ENCODE measurements at places on chromosomes 6 and 20. TPM values are rescaled to one million over a fixed set of nuclear protein-coding genes. Genes with fewer than 3 reads are reported as not detected.

DLK2 gene
- total RNA-seq = not detected

GRCh38 chr6:134787261-134787877 lies 162.5 kb downstream of the ALDH8A1 start:
- no peak for DNase-seq

KCNQ5 gene
- 11.8 TPM for total RNA-seq

- DNase-seq = peak; percentile 51
Observed at GRCh38 chr20:34536798-34537394, 20.7 kb downstream of the DYNLRB1 start.

ADAM33 gene
- total RNA-seq = not detected

- DNase-seq = no peak
Observed at GRCh38 chr6:31581434-31582229, 592 bp downstream of the LTB start.

PXDC1 gene
- not detected for total RNA-seq

- DNase-seq = no peak
Observed at GRCh38 chr6:2344319-2344905, 99.0 kb upstream of the GMDS start.

DZANK1 gene
- total RNA-seq = 1.6 TPM

CD2AP gene
- total RNA-seq = 38.8 TPM

DNA sequence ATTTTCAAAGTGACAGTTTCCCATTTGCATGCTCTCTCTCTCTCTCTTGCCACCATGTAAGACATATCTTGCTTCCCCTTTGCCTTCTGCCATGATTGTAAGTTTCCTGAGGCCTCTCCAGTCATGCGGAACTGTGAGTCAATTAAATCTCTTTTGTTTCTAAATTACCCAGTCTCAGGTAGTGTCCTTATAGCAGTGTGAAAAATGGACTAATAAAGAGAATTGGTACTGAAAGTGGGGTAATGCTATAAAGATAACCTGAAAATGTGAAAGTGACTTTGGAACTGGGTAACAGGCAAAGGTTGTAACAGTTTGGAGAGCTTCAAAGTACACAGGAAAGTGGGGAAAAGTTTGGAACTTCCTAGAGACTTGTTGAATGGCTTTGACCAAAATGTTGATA lies 389.8 kb downstream of the GRIK2 start:
- no peak for DNase-seq

CRIP3 gene
- not detected for total RNA-seq

- DNase-seq = no peak
Observed at GRCh38 chr6:41757931-41758640, 10.9 kb upstream of the PGC start.

DNA sequence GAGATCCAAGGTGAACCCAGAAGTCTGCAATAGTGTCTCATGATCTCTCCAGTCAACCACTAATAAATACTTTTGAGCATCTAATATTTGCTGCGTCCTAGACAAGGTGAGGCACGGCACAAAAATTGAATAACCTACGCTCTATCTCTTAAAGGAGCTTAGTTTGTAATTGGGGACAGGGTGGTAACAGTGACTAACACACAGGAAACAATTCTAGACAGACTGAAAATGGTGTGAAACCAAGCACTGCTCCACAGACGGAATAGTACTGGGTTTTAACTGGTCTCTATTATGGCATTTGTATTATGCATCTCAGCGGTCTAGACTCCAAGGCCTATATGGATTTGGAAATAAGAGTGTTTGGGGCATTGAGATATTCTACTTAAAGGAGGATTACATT lies 120.1 kb downstream of the CLIC5 start:
- DNase-seq = no peak

DNA sequence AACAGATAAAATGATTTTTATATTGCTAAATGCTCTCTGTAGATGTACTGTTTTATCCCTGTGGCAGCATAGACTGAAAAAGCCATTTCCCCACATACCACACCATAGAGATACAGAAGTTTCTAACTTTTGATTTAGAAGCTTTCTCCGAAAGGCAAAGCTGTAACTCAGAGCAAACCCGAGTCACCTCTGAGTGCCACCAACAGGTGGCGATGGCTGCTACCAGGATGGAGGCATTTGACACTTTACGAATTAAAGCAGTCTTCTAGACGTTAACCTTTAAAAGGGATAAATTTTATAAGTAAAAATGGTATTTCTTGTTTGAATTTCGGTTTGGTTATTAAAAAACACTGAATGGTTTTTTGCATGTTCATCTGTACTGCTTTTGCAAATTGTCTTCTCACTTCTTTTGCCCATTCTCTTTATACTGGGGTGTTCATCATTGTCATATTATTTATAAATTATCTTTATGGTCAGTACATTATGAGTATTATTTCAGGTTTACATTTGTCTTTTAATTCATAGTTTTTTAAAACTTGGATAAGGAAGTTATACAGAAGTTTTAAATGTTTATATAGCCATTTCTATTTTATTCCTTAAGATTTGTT lies 201.0 kb upstream of the CEP162 start:
- DNase-seq = peak; percentile 44

- DNase-seq = no peak
Observed at GRCh38 chr6:85795945-85796344, 153.3 kb upstream of the SYNCRIP start.

DNA sequence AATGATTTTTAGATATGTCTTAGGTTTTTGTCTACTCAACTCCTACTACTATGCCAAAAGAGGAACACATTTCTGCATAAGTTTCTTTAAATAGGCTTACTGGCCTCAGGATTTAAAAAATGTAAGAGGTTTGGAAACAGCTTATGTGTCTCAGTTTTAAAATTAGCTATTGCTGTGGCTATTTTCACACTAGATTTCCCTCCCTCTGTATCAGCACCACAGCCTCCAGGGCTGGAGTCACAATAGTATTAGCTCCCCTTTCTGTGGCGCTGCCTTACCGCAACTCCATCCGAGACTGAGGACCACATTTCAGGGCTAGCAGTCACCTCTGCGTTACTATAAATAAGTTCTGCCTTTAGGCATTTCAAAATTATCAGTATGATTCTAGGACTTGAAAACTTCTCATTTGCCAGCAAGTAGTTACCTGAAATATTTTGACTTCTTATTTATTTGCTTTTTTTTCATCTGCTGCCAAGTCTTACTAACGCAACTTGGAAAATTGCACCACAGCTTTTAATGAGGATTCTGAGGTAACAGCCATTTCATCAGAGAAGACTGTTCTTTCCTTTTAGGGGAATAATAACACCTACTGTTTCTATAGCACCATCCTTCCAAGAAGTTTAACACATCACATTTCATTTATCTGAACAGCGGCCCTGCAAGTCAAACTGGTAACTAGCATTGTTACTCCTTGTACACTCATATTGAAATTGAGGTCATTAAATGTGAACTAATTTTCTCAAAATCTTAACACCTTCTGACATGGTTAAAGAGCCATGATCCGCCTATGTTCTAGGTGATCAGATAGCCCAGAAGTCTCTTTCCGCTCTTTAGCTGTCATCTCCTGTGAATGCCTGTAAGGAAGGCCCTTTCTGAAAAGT lies 105.9 kb downstream of the GJA10 start:
- DNase-seq = no peak

DNA sequence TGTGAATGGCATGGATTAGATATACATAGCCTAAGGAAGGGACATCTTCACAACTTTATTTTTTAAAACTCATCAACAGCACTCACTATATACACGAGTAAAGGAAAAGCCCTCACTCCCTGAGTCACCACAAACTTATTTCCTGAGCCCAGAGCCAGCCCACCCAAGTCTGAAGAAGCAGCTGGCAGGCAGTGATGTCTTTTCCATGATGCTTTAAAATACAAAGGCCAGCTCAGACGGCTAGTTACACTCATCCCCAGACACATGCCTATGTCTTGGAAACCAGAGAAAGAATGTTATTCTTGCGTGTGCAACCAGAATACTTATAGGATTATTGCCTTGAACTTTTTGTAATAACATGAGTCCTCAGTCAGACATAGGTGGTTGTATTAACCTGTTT lies 114.4 kb downstream of the ADGRG6 start:
- no peak for DNase-seq

GRCh38 chr6:14827354-14827753 lies 418.5 kb upstream of the JARID2 start:
- DNase-seq = no peak

- DNase-seq = no peak
Observed at GRCh38 chr6:41051873-41052272, 1.1 kb upstream of the APOBEC2 start.

PBOV1 gene
- total RNA-seq = not detected

- DNase-seq = no peak
Observed at GRCh38 chr20:25116739-25117458, 35.0 kb upstream of the VSX1 start.

MAFB gene
- 0.08 TPM for total RNA-seq

- DNase-seq = no peak
Observed at GRCh38 chr6:135298455-135298854, 117.3 kb downstream of the MYB start.

DNA sequence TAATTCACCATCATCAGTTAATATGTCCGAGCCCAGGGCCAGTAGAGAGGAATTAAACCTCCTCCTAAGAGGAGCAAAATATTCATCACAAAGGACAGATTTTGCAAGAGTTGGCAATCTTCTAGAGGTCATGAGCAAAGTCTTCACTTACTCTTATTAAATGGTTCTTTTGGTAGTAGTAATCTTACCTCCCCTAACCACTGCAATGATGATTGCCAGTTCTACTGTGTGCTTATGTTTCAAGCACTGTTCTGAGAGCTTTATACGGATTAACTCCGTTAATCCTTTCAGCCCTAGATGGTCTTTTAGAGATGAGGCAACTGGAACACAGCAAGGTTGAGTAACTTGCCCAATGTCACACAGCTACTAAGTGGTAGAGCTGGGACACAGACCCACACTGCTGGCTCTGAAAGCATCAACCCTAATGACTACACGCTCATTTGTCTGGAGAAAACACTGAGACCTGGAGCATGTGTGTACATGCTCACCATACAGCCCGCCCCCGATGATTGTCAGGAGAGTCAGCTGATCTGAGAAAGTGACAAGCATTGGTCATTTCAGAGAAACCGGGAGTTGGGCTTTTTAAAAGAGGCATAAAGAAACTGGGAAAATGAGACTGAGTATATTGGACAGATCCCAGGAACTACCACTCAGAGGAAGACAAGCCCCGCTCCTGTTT lies 276.0 kb downstream of the NRN1 start:
- DNase-seq = no peak

DNA sequence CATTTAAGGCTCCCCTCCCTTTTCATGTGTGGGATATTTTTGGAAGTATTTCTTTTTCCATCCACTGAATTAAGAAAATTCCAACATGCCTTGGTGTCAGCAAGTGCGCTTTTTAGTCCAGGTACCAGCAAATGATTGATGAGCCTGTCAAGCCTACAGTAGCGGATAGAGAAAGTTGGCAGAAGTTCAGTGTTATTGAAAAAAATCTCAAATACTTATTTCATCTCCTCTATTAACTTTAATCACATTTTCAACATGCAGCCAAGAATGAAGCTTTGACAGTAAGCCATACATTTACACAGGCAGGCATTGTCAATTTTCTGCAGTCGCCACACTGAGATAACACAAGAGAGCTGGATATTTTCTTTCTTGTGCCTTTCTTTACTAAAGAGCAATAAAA lies 50.4 kb downstream of the BLOC1S5 start:
- DNase-seq = no peak

- DNase-seq = no peak
Observed at GRCh38 chr6:21710908-21711627, 117.5 kb downstream of the SOX4 start.

DNA sequence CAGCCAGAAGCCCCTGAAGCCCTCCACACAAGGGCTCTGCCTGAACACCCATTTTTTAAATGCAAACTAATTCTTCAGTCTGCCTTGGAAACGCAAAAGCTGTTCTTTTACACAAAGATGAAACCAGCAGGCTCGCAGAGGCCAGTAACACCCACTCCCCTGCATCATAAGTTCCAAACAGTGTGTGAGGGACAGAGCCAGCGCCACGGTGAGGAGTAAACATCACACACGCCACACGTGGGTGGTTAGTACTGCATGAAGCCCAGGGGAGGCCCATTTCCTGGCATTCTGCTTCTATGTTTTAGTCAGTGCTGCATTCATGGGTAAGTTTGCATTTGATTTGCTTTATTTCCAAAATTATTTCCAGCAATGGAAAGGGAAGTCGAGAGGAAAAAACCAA lies 217.7 kb upstream of the RIN2 start:
- peak; percentile 21 for DNase-seq

GRCh38 chr20:50515471-50516106 lies 5.4 kb downstream of the PTPN1 start:
- DNase-seq = no peak

DNA sequence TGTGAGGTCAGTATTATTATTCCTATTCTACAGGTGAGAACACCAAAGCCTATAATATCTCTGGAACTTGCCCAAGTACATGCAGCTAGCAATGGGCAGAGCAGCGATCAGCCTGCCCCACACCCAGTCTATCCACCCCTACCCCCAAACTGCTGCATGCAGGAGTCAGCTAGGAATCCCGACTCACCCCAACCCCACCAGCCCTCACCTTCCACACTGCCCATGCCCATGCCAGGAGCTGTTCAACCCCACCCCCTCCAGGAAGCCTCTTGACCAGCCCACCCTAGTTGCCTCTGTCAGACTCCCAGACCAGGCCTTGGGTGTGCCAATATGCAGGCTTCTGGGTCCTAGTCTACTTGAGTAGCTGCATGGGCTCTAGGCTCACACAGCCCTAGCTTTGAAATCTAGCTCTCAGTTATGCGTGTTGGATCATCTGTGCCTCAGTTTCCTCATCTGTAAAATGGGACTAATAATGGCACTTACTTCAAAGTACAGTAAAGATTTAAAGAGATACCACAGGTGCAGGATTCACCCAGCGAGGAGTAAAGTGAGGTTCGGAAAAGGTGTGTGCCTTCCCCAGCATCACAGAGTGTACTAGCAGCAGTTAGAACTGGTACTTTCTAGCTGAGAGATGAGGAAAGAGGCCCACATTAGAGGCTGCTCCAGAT lies 173.2 kb downstream of the VEGFA start:
- DNase-seq = no peak

GRCh38 chr20:25233016-25233772 lies 14.7 kb upstream of the PYGB start:
- DNase-seq = no peak

GRCh38 chr6:6328451-6328850 lies 8.0 kb upstream of the F13A1 start:
- DNase-seq = peak; percentile 1

- DNase-seq = no peak
Observed at GRCh38 chr6:40931931-40932330, 107.1 kb downstream of the UNC5CL start.

DNA sequence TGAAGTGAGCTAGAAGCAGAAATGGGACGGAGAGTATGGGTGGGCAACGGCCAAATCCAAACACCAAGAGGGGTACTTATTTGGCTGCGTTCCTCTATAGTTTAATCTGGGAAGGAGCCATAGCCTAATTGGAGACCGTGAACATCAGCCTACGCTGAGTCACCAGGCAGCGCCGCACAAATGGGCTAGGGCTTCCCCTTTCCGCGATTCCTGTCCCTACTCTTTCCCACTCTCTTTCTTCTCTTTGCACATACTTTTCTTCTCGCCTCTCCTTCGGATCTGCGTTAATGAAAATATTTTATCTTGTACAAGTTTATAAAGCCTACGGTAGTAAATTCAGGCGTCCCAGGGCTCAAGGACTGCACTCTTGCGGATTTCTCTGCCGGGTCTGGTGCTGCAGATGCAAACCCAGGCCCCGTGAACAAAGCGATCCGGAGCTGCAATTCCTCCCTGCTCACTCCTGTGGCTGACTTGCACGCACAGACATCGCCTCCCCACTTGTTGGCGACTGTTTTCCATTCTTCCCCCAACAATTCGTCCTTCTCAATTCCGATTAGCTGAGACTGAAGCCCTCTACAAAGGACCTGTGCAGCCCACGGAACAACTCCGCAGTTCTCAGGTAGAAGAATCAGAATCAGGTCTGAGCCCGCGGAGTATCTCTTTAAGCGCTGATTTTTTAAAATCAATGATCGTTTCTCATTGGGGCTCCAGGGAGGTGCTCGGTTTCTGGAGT lies 4.2 kb upstream of the TBX18 start:
- DNase-seq = no peak

Measured in activated CD8-positive, alpha-beta T cell treated with anti-CD3 and anti-CD28 coated beads, Interleukin-2, amount 10 ng/mL, durations not matched to agents 7 days and 5 days (primary cell).